ENCODE measurements at places on chromosomes 2 and 18.

DNA sequence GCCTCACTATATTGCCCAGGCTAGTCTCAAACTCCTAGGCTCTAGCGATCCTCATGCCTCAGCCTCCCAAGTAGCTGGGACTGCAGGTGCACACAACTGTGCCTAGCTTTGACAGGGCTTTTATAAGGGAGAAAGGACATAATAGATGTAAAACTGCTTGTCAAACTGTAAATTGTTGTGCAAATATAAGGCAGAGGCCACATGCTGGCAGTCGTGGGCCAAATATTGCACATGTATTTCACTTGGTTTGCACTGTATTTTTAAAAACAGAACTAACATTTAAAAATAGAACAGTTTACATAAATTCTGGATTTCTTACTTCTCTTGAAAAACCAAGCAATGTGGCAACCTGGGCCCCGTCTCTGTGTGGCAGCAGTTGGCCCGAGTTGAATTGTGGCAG is 31.2 kb upstream of the MYO3B start:
- no peak for DNase-seq

DNA sequence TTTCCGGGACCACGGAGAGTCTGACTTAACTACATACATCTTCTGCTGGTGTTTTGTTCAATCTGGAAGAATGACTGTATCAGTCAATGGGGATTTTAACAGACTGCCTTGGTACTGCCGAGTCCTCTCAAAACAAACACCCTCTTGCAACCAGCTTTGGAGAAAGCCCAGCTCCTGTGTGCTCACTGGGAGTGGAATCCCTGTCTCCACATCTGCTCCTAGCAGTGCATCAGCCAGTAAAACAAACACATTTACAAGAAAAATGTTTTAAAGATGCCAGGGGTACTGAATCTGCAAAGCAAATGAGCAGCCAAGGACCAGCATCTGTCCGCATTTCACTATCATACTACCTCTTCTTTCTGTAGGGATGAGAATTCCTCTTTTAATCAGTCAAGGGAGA is 23.1 kb downstream of the ICOS start:
- DNase-seq = no peak

DNA sequence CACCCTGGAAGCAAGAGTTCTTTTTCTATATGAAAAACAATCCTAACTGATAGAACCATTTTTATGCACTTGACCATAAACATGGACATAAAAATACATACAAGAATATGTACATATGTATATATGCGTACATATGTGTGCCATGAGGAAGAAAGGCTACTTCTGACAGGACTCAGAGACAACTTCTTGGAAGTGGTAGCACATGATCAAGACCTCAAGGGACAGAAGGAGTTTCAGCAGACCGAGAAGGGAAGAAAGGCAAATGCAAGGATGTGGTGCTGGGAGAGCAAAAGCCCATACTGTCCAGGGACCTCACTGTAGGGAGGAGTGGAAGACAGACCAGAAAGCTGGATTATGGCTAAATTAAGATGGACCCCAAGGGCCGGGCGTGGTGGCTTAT is 11.4 kb upstream of the NPAS2 start:
- DNase-seq = no peak

DNA sequence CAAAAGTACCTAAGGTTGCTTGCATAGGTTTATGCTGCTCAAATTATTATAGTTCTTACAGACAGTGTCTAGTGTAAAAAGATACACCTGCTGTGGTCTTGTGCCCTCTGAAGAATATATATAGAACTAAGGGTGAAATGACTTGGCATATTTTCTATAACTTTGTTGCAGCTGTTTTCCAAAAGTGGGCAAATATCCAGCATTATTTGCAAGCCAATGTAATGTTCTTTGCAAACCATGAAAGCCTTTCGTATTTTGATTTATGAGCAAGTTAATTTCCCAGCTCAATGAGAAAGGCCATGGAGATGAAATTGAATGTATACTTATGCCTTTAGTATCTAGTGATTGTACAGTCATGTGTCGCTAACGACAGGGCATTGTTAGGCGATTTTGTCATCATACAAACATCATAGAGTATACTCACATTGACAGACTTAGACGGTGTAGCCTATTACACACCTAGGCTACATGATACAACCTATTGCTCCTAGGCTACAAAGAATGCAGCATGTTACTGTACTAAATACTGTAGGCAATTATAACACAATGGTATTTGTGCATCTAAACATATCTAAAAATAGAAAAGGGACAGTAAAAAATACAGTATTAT is 116.3 kb downstream of the PLCL1 start:
- DNase-seq = no peak

GRCh38 chr18:31655354-31655753 is 29.0 kb downstream of the B4GALT6 start:
- no peak for DNase-seq

- DNase-seq = peak; percentile 25
Measured at GRCh38 chr2:46878886-46879285, 36.7 kb downstream of the MCFD2 start.

DNA sequence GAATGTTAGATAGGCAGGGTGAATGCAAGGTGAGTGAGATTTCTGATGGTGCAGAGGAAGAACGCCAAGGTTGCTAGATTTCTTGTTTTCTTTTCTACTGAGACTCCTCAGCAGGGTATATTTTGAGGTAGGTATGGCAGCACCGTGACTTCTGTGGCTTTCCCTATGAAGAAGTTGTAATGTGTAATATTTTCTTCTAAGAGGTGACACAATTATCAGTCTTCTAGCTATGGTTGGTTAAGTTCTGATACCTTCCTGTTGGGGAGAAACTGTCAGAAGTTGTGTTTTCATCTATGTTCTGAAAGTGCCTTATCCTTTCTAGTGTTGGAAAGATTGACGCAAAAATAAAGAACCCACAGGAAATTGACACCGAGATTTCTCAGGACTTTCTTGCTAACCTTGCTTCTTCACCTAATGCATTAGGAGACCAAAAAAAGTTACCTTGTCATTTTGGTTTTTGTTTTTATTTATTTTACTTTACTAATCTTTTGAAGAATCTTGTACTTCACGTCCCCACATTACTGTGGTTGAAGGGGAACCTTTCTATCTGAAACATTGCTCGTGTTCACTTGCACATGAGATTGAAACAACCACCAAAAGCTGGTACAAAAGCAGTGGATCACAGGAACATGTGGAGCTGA is 11.9 kb downstream of the IL18R1 start:
- no peak for DNase-seq

DNA sequence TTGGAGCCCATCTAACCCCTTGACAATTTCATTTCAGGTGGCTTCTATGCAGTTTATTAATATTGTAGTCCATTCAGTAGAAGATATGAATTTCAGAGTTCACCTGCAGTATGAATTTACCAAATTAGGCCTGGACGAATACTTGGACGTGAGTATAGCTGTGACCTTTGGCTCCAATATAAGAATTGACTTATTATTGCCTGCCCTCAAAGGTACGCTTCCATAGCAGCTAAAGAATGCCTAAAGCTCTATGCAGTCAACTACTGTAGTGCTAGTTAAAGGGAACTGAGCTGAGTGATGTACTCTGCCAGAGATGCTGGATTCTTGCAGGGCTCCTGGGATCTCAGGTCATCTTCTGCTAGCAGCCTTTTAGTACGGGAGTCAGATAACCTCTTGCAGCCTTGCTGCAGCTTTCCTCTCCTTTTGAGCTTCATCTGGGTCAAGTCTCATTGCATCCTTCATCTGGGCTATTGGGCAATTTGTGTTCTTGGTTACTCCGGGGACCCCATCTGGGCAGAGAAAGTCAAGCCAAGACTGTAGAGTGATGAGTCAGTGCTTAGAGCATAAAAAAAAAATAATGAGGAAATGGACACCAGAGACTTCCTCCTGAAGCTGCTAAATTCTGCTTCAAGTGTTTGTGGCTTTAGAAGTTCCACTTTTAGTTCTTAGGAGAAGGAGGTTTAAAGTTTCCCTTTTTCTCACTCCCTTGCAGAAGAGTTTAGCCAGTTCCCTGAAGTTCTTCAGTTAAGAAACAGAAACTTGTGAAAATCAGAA is 105.6 kb downstream of the PRPF40A start:
- DNase-seq = peak; percentile 33
